NCI-H2171 (cell line): ENCODE measurements at places on chromosomes 4 and X.

- peak; percentile 5 for DNase-seq
Measured at GRCh38 chr4:124641715-124642381, 70.7 kb downstream of the ANKRD50 start.

DNA sequence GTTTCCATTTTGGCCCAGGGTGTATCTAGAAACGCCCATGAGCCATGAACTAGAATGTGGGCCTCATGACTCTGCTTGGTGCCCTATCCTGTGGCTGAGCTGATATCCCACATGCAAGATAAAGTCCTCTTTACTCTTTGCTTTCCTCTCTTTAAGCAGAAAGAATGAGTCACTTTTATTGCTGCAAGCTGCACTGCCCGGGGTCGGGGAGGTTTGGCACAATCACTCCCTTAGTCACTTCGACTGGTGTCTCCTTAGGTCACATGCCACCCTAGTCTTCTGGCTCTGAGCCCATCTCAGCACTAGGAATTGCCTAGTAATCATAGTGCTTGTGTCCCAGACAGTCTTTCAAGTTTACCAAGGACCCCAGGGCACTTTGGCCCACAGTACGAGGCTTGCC, 75.1 kb upstream of the CXorf66 start:
- no peak for DNase-seq

- no peak for DNase-seq
Measured at GRCh38 chr4:81724925-81725329, 253.2 kb upstream of the RASGEF1B start.

DNA sequence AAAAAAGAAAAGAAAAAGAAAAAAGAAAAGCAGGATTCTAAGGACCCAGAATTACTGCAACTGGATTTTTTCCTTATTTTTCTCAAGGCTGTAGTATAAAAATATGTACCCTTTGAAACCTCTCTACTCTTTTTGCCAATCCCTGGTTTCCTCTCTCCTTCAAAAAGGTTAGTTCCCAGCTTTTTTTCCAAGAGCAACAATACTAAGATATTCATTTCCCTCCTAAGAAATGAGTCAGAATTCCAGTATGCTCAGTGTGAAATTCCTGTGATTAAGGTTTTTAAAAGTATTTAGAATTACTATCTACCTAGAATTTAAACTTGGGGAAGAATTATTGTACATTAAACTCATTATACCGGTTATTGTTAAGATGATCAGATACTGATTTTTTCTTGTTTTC, 22.0 kb downstream of the SMIM14 start:
- DNase-seq = no peak
